ENCODE measurements at places on chromosomes 2 and 18.

DNA sequence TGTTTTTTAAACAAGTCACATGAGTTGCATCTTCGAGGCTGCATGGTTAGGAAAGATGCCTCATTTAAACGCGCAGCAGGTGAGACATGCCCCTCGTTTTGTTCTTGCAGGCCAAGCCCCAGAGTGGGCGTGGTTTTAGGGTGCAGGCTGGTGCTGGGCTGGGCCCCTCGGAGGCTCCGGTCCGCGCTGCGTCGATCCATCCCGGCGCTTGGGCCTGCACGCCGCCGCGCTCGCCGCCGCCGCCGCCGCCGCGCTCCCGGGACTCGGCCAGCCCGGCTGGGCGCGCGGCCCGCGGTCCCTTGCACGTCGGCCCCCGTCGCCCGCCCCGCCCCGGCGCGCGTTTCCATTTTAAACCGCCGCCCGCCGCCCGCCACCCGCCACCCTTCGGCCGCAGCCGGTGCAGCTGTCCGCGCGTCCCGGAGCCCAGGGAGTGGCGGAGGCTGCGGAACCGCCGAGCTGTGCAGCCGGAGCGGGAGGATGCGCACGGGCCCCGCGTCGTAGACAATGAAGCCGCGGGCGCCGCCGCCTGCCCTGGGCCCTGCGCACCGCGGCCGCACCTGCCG lies 175.5 kb downstream of the AGAP1 start:
- DNase-seq: no peak

DNA sequence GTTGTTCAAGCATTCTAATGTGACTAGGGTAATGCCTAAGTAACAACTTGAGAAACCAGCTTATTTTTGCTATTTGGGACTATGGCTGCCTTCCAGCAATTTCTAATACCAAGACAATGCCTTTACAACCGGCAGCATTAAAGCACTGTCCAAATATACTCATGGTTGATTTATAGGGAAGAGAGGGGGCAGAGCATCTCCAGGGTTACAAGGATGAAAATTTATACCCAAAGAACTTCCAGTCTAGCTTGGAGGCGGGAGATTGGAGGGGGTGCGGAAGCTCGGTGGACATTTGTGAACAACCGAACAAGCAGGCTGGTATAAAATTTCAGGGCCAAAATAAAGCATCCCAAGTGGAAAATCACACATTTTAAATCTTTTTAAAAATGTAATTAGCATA lies 294.9 kb upstream of the STON1 start:
- no peak for DNase-seq

- no peak for DNase-seq
These were observed 51.9 kb upstream of the NAB1 start for GRCh38 chr2:190596993-190597392.

- DNase-seq: no peak
These were observed 37.6 kb downstream of the NXPH2 start for GRCh38 chr2:138742441-138743057.

- peak; percentile 71 for DNase-seq
These were observed 41.3 kb upstream of the KCNE4 start for GRCh38 chr2:223010641-223011040.

DNA sequence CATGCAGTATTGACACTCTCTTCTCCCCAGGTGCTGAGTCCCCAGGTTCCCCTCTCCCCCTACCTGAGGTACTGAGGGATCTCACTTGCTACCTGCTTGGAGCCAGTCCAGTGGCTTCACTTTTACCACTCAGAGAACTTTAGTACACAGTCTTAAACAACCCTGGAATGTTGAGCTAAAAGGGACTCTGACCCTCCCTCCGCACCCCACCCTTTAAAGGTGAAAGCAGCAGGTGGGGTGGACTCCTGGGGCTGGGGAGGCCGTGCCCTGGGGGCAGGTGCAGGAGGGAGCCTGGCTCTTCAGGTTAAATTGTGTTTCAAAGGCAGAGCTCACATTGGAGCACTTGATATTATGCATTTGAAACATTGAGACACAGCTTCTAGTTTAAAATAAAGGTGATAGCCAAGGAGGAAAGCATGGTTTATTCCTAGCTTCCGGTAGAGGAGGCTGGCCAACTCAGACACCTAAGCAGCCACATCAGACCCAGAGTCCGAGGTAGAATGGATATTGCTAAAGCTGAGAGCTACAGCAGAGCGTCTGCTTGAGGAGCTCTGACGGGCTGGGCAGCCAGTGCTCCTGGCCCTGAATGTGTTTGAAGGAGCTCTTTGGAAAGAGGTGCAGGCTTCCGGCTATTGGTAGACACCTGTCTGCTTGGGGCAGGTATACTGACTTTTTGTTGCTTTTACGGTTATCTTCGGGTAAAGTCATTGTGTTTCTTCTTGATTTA lies 196.4 kb downstream of the AGAP1 start:
- DNase-seq: no peak

- no peak for DNase-seq
These were observed 36.0 kb downstream of the DNMT3A start for GRCh38 chr2:25305775-25306174.

DNA sequence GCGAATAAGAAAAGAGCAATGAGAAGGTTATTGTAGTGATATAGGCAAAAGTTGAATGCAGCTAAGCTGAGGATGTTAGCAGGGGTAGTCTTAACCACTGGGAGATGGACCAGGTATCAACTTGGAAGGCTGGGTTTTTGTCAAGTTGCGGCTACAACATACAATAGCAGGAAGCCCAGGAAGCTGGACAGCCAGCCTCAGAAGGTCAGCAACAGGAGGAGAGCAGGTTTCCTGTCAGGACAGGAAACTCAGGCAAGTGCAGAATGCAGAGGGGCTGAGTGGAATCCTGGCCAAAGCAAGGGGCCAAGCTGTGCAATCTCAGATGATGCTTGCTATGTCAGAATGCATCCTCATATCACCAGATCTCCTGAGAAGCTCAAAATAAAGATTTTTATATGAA lies 530.0 kb upstream of the ID2 start:
- no peak for DNase-seq

DNA sequence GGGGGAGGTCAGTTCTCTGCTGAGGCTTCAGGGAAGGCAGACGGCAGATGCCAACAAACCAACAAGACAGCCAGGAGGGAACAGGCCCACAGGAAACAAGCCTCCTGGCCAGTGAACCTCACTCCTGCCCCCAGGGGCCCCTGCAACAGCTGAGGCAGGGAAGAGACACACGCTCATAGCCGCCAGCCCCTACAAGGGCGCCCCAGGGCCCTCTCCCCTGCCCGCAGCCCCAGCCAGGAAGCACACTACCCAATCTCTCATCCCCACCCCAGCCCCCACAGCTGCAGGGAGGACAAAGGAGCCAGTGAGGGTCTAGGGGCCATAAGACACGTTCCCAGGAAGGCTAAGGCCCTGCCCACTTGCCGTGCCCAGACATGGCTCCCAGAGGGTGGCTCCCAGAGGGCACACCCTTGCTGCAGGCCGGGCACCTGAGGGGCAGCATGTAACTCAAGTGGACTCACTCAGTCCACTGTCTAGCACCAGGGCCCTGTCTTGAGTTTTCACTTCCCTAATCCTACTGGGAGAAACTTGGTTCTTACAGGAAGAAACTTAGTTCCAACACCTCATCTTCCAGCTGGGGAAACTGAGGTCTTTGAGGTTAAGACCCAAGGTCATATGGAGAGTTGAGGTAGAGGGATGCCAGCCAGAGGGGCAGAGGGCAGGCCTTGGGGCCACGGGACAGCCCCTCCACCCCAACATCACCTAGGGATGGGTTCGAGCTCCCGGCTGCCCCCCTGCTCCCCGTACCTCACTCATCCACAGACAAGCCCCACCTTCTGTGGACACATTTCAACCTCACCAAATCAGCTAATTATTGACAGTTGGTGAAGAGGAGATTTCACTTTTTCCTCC lies 37.3 kb downstream of the EMX1 start:
- no peak for DNase-seq

DNA sequence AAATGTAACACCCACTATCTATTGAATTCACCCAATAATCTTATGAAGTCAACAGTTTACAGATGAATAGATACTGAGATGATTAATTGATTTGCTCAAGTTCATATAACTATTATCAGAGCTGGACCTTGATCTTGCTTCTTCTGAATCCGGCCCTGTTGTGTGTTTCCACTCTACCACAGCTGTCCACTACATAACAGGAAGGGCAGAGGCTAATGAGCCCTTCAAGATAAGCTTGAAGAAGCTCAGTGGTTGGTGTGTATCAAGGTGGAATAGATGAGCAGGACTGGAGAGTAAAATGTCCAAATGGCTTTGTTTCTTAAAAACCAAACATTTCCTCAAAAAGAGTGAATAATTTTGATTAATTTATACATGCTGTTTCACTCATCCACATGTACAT lies 56.4 kb upstream of the ITGB6 start:
- no peak for DNase-seq

- no peak for DNase-seq
These were observed 165.9 kb upstream of the CCDC150 start for GRCh38 chr2:196473617-196474016.

- no peak for DNase-seq
These were observed 160.4 kb downstream of the SMAD7 start for GRCh38 chr18:48790226-48790863.

GRCh38 chr2:195687320-195688086 lies 30.5 kb downstream of the SLC39A10 start:
- no peak for DNase-seq

DNA sequence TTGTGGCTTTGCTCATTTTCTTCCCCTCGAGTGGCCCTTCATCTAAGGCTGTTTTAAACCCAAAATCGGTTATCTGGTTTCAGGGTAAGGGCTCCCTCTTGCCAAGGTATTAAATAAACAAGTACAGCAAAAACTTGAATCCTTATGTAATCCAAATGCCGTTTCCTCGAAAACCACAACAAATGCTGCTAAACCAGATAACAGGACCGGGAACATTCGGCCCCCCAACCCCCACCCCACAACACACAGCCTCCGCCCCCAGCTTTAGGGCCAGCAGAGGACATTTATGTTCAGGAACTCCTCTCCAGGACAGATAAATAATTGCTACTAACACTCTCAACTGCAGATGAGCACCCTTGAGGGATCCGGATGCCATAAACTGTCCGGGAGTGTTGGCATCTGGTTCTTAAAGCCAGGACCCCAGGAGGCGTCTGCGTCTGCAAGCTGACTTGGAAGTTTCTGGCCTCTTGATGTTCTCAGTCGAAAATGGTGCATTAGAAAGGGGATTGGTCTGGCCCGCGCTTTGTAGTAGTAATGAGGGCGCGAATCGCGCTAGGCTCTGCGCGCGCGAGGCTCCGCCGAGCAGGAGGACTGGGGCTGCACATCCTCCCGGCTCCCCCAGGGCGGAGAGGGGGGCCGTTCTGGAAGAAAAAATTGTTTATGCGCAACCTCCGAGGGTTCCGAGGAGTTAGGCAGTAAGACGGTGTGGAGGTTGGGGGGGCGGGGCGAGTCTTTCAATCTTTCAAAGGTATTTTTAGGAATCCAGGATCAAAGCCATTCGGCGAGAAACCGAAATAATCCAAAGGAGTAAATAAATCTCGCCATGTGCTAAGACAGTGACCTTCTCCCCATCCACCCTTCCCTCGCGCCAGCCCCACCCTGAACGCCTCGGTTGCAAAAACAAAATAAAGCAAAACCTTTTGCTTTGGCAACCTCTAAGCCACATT lies 3.9 kb upstream of the ID2 start:
- no peak for DNase-seq

- DNase-seq: no peak
These were observed 138.7 kb upstream of the PID1 start for GRCh38 chr2:229409751-229410181.

- no peak for DNase-seq
These were observed 10.3 kb downstream of the SULT1C4 start for GRCh38 chr2:108388045-108388444.

GRCh38 chr2:174771136-174771535 lies 6.9 kb upstream of the CHRNA1 start:
- DNase-seq: no peak

GRCh38 chr18:50630895-50631294 lies 71.0 kb downstream of the MAPK4 start:
- DNase-seq: no peak

DNA sequence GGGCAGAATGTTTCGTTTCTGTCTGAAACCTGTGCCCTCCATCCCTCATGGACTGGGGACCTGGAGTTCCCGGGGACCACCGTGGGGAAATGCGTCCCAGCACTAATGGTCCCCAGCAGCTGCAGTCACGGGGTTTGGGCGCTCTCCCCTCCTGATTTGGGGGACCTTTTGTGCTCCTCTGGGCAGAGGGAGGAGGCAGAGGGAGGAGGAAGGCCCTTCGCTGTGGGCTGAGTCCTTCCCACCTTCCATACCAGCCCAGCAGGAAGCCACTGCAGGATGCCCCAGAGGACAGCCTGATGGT lies 3.2 kb downstream of the GPR35 start:
- DNase-seq: no peak

- DNase-seq: no peak
These were observed 11.5 kb downstream of the TEX44 start for GRCh38 chr2:231604101-231604684.

DNA sequence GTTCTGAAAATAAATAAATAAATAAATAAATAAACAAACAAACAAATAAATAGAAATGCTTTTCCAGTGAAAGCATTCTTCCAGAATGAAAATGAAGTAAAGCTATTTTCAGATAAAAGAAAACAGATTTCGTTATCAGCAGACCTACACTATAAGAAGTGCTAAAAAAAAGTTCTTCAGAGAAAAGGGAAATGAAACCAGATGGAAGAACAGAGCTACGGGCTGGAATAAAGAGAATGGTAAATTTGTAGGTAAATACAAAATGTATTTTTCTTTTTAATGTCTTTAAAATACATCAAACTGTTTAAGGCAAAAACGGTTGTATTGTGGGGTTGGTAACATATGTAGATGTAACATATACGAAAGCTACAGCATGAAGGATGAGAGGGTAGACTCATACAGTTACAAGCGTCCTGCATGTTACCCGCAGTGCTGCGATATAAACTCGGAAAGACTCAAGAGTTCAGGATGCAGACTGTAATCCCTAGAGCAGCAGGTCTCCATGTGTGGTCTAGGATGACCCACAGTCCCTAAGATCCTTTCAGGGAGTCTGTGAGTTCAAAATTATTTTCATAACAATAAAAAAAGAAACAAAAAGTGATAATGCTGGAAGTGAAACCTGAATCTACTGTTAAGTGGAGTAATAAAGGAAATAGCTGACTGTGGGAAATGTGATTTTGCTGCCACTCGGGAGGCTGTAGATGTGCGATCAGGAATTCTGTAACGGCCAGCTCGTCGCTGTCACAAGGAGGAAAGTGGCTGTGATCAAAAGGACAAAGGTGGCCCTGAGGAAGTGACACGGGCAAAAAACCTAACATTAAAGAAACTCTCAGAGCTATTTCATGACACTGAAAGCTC lies 5.3 kb upstream of the RAB12 start:
- DNase-seq: no peak

- no peak for DNase-seq
These were observed 109.2 kb downstream of the TMEM18 start for GRCh38 chr2:567865-568638.

Data from AG04450 (cell line).